ENCODE measurements at places on chromosomes 7 and 10.

GRCh38 chr7:19957664-19958063, 184.2 kb upstream of the TMEM196 start:
- peak; percentile 89 for DNase-seq

- no peak for DNase-seq
Observed at GRCh38 chr10:120016906-120017305, 124.4 kb downstream of the SEC23IP start.

GRCh38 chr7:100093498-100093897, 4.7 kb downstream of the COPS6 start:
- DNase-seq, result no peak

GRCh38 chr7:47669901-47670384, 88.0 kb upstream of the TNS3 start:
- DNase-seq, result no peak

GRCh38 chr7:107148721-107149120, 20.1 kb upstream of the HBP1 start:
- no peak for DNase-seq

GRCh38 chr10:22010973-22011408, 7.5 kb upstream of the DNAJC1 start:
- DNase-seq, result no peak

- DNase-seq, result peak; percentile 97
Observed at GRCh38 chr7:152313831-152314604, 121.8 kb downstream of the KMT2C start.

- no peak for DNase-seq
Observed at GRCh38 chr7:155761162-155761561, 51.1 kb downstream of the SHH start.

All from M059J (cell line).